CD4-positive, alpha-beta T cell treated with Interleukin-17A for 4 hours (primary cell): ENCODE measurements at places on chromosomes 11 and 22.

GRCh38 chr22:23397008-23397612, 183.0 kb downstream of the IGLL1 start:
- DNase-seq = no peak

DNA sequence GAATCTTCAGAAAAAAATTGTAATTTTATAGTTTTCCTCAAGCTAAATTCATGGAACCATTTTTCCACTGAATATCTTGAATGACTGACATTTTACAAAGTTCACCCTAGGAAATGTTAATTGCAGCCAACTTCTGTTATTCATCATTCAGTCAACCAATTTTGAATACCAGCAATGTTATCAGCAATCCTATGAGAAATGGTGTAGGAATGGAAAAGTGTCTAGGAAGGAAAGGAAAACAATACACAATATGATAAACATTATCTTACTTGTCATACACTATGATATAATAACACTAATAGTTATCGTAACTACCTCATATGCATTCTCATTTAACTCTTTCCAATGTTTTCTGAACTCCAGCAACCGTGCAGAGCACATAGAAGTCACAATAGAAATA, 790.5 kb upstream of the LRRC4C start:
- DNase-seq = no peak

GRCh38 chr11:69382131-69383128, 88.5 kb downstream of the MYEOV start:
- DNase-seq = peak; percentile 10

DNA sequence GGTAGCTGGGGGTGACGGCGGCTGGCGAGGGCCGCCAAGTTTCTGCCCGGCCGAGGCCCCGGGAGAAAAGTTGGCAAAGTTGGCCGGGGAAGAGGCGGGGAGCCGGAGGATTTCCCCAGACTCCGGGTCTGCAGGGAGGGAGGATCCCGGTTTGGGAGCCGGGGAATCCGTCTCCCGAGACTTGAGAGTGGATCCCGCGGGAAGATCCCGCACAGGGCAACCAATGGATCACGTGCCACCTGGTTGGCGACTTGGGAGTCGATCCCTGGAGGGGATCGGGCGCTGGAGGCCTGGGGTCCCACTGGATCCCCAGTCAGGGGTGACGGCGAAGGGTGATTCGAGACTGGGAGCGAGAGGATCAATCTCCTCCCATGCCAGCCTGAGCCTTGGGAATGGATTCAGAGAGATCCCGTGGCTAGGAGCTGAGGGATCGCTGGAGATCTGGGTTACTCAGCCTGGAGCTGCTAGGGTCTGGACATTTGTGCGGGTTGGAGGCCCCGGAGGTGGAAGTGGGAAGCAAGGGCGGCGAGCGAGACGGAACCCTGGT, 394 bp downstream of the KIAA1671 start:
- peak; percentile 6 for DNase-seq

- DNase-seq = no peak
Observed at GRCh38 chr11:78806214-78807004, 231.7 kb upstream of the NARS2 start.

GRCh38 chr11:1659506-1659905, 29.9 kb downstream of the KRTAP5-5 start:
- peak; percentile 36 for DNase-seq

GRCh38 chr11:105719073-105719822, 109.4 kb downstream of the GRIA4 start:
- no peak for DNase-seq

- DNase-seq = no peak
Observed at GRCh38 chr22:48417225-48418070, 1410.2 kb downstream of the BRD1 start.

DNA sequence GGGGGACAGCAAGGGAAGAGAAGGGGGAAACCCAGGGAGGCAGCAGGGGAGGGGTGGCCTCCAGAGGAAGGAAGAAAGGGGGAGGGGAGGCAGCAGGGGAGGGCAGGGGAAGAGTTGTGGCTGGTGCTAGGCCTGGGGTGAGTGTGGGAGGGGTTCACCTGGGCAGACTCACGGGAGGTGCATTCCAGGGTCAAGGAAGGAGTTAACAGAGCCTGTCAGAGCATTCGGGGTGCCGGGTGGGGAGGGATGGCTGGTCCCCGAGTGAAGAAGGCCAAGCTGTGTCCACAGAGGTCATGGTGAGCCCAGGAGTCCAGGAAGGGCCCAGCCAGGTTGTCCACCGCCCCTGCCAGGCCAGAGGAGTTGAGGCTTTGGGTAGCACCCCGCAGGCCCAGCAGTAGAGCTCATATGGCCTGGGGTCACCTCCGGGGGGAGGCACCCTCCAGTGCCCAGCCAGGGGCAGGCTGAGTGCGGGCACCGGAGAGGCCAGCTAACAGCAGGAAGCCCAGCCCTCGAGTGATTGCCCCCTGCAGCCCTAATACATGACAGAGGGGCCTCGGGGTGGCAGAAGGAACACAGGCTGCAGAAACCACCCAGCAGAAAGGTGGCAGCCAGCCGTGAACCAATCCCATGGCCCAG, 31.1 kb upstream of the PPARA start:
- DNase-seq = no peak

- no peak for DNase-seq
Observed at GRCh38 chr11:34585304-34585734, 35.6 kb upstream of the EHF start.

DNA sequence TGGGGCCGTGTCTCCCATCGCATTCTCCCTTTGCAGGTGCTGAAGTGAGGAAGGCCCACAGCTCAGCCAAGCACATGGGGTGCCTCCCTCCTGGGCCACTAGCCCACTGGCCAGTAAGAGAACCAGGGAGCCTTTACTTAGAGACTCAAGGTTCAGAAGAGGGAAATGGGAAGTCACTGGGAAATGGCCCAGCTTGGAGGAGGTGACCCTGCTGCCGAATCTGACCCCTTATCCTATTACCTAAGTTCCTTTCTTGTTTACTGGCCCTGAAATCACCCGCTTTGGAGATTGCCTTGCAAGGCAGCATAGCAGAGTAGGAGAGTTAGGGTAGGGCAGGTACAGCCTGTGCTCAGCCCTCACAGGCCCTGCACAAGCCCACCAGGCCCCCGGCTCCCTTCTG, 24.4 kb downstream of the UPB1 start:
- no peak for DNase-seq

DNA sequence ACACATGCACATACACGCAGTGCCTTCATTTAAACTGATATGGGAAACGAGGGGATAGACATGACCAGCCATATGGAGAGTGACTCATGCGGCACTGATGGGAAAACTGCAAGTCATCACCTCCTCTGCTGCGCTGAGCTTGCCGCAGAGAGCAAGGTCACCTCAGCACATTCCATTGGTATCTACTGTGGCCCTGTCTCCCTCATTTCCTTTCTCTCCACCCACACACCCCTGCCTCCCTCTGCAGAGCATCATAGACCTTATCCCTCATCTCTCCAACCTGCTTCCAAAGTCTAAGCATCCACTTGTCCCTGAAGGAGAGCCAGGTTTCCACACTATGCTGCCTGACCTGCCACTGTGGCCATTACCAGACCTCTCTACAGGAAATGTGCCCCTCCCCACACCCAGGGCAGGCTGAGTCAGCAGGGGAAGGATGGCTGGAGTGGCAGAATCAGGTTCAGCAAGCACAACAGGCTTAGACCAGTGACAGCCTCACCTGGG, 116.9 kb upstream of the SNX19 start:
- no peak for DNase-seq

DNA sequence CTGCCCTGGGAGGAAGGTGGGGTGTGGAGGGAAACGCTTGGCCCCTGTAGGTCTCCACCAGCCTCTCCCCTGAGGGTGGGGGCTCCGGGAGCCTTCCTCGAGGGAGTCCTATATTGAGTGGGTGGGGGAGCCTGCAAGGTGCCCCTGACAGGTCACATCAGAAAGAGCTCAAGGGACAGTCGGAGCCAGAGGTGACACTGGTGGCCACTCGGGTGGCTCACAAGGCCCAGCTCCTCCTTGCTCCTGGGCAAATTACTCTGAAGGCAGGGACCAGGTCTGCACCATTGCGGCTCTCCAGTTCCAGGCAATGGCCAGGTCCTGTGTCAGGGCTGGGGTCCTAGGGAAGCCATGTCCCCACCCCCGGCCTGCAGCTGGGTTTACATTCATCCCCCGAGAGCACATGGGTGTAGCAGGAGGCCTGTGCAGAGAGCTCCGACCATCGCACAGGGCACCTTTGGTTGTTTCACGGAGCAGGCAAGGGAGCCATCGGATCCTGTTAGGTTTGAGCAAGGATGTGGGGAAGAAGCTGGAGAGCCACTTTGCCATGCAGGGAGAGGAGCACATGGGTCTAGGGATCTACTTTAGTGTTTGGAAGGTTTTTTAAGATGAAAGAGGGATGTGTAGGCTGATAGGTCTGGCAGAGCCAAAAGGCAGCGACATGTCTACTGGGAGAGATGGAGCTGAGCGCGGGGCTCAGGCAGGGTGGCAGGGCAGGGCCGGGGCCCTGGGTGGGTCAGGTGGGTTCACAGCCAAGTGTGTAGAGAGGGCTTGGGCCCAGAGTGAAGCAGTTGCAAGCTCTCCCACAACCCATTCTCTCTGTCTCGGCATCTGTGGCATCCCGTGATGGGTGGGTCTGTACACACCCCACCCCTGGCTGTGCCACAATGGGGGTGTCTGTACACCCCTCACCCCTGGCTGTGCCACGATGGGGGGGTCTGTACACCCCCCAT, 14.8 kb downstream of the CCND1 start:
- DNase-seq = no peak

- DNase-seq = no peak
Observed at GRCh38 chr11:114036958-114037357, 22.6 kb upstream of the ZBTB16 start.
